RCC 7860 (cell line): ENCODE measurements at places on chromosomes 3 and 15.

- no peak for DNase-seq
Observed at GRCh38 chr3:98901119-98901391, 440 bp downstream of the DCBLD2 start.

DNA sequence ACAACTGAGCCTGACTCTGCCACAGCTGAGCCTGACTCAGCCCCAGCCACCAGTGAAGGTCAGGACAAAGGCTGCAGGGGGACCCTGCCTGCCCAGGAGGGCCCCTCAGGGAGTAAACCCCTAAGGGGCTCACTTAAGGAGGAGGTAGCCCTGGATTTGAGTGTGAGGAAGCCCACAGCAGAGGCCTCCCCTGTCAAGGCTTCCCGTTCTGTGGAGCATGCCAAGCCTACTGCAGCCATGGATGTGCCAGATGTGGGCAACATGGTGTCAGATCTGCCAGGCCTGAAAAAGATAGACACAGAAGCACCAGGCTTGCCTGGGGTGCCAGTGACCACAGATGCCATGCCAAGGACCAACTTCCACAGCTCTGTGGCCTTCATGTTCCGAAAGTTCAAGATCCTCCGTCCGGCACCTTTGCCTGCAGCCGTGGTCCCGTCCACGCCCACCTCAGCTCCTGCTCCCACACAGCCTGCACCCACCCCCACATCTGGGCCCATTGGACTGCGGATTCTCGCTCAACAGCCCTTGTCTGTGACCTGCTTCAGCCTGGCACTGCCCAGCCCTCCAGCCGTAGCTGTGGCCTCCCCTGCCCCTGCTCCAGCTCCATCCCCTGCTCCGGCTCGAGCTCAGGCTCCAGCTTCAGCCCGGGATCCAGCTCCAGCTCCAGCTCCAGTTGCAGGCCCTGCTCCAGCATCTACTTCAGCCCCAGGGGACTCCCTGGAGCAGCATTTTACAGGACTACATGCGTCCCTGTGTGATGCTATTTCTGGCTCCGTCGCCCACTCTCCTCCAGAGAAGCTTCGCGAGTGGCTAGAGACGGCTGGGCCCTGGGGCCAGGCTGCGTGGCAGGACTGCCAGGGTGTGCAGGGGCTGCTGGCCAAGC, 6.2 kb downstream of the C15orf39 start:
- DNase-seq = no peak

- no peak for DNase-seq
Observed at GRCh38 chr3:134083626-134084241, 54.0 kb upstream of the SLCO2A1 start.

- no peak for DNase-seq
Observed at GRCh38 chr15:73370151-73370550, 1.4 kb upstream of the HCN4 start.

- DNase-seq = no peak
Observed at GRCh38 chr3:144289057-144289456, 317.4 kb downstream of the DIPK2A start.

GRCh38 chr3:76300746-76301145, 515.4 kb upstream of the ZNF717 start:
- no peak for DNase-seq

DNA sequence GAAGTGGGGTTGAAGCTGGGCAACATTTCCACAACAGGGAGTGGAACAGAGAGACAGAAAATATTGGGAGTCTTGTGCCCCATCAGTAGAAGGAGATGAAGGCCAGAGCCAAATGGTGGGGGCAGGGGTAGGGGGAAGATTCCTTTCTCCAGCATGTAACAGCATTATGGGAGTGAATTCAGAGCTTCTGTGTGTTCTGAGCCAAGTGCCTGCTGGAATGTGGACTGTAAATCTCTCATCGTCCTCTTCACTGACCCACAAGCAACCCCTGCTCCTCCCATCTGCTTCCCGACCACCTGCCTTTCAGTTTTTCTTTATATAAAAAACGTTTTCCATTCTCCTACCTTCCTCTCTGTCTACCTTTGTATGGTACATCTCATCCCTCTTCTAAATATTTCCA, 344.2 kb upstream of the TPRG1 start:
- no peak for DNase-seq

DNA sequence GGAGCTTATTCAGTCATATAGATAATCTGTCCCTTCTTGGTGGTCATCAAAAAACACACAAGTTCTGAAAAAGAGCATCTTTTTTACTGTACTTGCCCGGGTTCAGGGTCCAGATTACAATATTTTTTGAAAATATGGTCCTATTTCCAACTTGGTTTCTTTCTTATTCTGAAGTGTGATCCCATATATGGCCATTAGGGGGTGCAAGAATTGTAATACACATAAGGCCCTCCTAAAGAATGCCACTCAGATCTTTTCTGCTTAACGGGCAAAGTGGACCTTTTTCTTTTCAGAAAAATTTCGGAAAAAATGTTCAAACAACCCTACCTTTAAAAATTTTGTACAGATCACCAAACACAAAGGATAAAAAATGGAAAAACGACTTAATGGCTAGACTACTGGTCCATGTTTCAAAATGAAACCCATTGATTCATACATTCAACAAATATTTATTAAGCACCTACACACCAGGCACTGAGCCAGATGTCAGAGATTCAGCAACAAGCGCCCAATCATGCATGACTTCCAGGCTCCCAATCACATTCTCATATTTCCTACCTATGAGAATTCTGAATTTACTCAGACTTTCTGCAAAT, 102.0 kb upstream of the MYRIP start:
- peak; percentile 8 for DNase-seq

GRCh38 chr3:107767897-107768605, 245.3 kb downstream of the BBX start:
- no peak for DNase-seq

DNA sequence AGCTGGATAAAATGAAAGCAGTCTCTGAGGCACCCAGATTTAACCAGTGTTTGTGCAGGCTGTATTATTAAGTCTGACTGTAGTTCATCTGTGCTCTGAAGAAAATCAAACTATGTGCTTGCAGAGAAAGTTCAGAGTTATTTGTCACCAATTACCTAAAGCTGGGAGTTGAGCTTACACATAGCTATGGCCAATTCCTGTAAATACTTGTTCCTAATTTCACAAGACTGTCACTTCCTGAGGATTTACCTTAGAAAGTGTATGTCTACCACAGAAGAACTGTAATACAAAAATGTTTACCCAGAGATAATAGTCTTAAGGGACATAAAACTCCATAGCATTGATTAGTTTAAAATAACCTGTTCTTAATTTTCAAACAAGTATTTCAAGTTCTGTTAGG, 628.4 kb upstream of the TGFBR2 start:
- no peak for DNase-seq

GRCh38 chr15:85383470-85384148, 3.2 kb downstream of the AKAP13 start:
- no peak for DNase-seq

GRCh38 chr15:50068016-50068415, 51.0 kb downstream of the ATP8B4 start:
- no peak for DNase-seq

- DNase-seq = no peak
Observed at GRCh38 chr15:87034886-87035285, 955.2 kb downstream of the AGBL1 start.
